ENCODE measurements at places on chromosomes 5 and 9. TPM values are rescaled to one million over a fixed set of nuclear protein-coding genes. Genes with fewer than 3 reads are reported as not detected.

LEAP2 gene
- total RNA-seq, result 1.1 TPM

GIN1 gene
- 8.1 TPM for total RNA-seq

PLAC8L1 gene
- total RNA-seq, result not detected

FRMD3 gene
- 0.12 TPM for total RNA-seq

RORB gene
- total RNA-seq, result not detected

PCDHA1 gene
- total RNA-seq, result 0.07 TPM

DNA sequence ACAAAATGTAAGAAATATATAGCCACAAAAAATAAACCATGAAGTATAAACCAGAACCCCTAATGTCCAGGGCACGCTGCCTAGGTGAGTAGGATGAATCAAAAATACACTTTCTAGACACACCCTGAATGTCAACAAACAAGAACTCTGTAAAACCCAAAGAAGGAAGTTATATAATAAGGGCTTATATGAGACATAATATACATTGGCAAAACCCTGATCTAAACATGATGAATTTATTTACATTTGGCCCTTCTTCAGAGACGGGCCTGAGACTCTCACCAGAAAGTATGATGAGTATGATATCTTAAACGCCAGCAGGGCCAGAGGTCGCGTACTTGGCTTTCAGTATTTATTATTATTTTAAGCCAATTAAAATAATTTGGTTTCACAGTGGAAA is 125.1 kb upstream of the FST start:
- H3K4me1 ChIP-seq, result no peaks in the 10 kb centered on the region
- no peaks in the 10 kb centered on the region for H3K36me3 ChIP-seq
- no peaks in the 10 kb centered on the region for H3K27me3 ChIP-seq
- no peak for DNase-seq

GRCh38 chr9:137190315-137190856 is 1.9 kb downstream of the SSNA1 start:
- peak overlapping the region; percentile 85 for H3K27ac ChIP-seq
- H3K4me3 ChIP-seq, result no peak overlapping the region
- H3K36me3 ChIP-seq, result peaks cover 3% of the 10 kb centered on the region
- no peaks in the 10 kb centered on the region for H3K27me3 ChIP-seq
- H3K4me1 ChIP-seq, result peaks cover 19% of the 10 kb centered on the region

DNA sequence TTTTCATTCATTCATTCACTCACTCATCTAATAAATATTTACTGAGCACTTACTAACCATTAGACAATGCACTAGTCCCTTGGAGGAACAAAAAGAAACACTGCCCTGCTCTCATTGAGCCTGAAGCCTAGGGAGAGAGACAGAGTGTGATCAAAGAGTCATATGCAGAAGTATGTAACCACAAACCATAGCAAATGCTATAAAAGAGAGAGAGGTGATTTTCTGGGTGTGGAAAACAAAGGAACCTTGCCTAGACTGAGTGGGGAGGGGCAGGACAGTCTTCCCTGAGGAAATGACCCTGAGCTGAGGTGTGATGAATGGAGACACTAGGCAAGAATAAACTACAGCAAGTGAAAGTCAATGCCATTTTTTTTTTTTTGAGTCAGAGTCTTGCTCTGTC is 10.8 kb upstream of the ADRA1B start:
- H3K27me3 ChIP-seq, result peaks cover 1% of the 10 kb centered on the region
- H3K36me3 ChIP-seq, result no peaks in the 10 kb centered on the region
- no peak overlapping the region for H3K4me3 ChIP-seq
- DNase-seq, result no peak
- H3K27ac ChIP-seq, result no peak overlapping the region

DNA sequence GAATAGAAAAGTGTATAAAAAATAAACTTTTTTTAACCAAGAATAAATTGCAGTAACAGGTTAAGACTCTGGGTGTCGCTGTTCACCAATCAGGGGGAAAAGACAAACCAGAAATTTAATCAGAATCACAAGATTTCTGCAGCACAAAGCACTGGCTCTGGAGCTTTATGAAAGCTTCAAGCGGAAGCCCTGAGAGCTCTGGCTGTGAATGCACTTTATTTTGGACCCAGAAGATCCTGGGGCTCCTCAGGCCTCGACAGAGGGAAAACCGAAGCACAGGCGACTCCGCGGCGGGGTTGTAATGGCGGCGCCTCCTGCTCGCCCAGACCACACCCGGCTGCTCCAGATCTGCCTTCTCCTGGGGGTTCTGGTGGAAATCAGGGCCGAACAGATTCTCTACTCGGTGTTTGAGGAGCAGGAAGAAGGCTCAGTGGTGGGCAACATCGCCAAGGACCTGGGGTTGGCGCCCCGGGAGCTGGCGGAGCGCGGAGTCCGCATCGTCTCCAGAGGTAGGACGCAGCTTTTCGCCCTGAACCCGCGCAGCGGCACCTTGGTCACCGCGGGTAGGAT is at the start of gene PCDHGA4:
PCDHGA4 (plus strand) TSS at position 122 of the 570 bp plus-strand sequence; CDS start at position 209, 87 bp downstream.
- H3K27ac ChIP-seq, result no peak within 1 kb of the TSS
- H3K36me3 ChIP-seq, result no peaks in the 10 kb centered on the region
- H3K4me1 ChIP-seq, result no peaks in the 10 kb centered on the region
- no peaks in the 10 kb centered on the region for H3K27me3 ChIP-seq
- no peak within 1 kb of the TSS for H3K4me3 ChIP-seq

GRCh38 chr9:98766586-98766985 is 29.8 kb downstream of the ANKS6 start:
- no peak overlapping the region for H3K4me3 ChIP-seq
- H3K36me3 ChIP-seq, result no peaks in the 10 kb centered on the region
- H3K4me1 ChIP-seq, result no peaks in the 10 kb centered on the region
- no peak for DNase-seq
- no peaks in the 10 kb centered on the region for H3K27me3 ChIP-seq
- H3K27ac ChIP-seq, result no peak overlapping the region

DNA sequence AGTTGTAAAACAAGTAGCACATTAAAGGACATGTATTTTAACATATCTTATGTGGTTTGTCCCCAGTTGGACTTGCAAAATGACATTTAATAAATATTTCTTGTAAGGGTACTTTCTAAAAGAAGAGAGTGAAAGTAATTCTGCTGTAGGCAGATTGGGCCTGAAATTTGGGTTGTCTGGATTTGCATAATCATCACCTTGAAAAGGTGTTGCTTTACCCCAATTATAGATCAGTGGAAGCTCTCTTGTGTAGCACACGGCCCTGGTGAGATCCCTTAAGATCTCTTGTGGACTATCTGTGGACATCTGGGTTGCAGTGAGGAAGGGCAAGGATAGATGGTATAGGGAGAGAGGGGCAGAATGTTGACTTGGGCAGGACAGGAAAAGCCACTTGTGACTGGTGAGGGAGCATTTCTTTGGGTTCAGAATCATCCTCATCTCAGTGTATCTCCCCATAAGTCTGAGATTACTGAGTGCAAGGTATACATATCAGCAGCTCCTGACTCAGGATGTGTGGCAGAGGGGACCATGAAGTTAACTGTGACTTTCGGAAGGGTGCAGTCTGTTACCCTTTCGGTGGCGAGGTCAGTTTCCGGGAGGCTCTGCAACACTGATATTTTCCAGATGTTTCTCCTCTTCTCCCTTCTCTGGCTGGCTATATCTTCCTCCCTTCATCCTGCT is 2.0 kb upstream of the TNFAIP8 start:
- no peak overlapping the region for H3K4me3 ChIP-seq
- H3K27ac ChIP-seq, result no peak overlapping the region
- H3K36me3 ChIP-seq, result no peaks in the 10 kb centered on the region
- no peaks in the 10 kb centered on the region for H3K27me3 ChIP-seq
- no peak for DNase-seq

GRCh38 chr9:115675834-115676233 is 477.8 kb upstream of the PAPPA start:
- no peak overlapping the region for H3K27ac ChIP-seq
- no peak for DNase-seq
- no peaks in the 10 kb centered on the region for H3K4me1 ChIP-seq
- no peaks in the 10 kb centered on the region for H3K36me3 ChIP-seq
- H3K27me3 ChIP-seq, result no peaks in the 10 kb centered on the region

DNA sequence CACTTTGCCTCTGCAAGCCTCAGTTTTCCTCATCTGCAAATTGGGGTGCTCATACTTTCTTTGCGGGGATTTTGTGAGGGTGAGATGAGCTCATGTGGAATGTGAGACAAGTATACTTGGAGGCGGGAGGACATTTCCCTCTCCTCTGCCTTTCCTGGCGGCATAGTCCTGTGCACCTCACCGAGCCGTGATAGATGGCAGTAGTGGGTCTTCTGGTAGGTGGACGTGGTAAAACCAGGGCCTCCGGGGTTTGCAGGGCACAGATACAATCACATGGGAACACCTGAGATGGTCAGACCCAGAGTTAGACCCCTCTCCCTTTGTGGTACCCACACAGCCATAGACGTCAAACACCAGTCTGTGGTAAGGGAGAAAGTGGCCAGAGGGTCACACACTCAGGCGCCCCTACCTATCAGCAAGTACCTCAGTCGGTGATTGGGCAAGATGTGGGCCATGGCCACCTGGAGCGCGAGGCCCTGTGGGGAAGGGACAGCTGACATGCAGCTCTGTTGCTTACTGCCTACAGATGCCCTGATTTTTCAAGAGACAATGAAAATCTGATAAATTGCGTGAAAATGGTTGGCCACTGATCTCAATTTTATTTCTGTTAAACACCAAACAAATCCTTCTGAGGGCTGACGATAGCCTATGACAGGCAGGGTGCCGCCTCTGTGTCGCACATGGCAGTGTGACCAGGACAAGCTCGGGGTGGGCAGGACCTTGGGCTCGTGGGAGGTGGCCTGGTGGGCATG is 9.9 kb downstream of the ERGIC1 start:
- DNase-seq, result no peak
- H3K27ac ChIP-seq, result peak overlapping the region; percentile 63
- H3K36me3 ChIP-seq, result no peaks in the 10 kb centered on the region
- H3K4me3 ChIP-seq, result no peak overlapping the region
- no peaks in the 10 kb centered on the region for H3K27me3 ChIP-seq

DNA sequence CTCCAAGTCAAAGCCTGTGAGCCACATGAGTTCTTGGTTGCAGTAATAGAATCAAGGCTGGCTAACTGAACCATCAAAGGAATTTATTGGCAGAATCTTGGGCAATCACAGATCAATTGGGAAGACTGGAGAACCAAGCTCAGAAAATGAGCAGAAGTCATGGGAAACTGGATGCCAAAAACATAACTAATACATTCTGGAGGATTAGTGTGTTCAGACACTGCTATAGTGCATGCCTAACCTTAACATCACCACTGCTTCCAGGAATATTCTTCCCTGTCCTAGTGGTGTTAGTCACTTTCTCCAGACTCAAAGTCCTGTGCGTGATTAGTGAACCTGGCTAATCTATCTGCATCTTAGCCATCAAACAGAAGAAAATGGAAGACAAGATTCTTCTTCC is 843.7 kb downstream of the EFNA5 start:
- no peaks in the 10 kb centered on the region for H3K36me3 ChIP-seq
- H3K4me1 ChIP-seq, result peaks cover 12% of the 10 kb centered on the region
- DNase-seq, result no peak
- H3K27me3 ChIP-seq, result no peaks in the 10 kb centered on the region
- no peak overlapping the region for H3K4me3 ChIP-seq

- no peak overlapping the region for H3K27ac ChIP-seq
- DNase-seq, result no peak
- H3K4me3 ChIP-seq, result no peak overlapping the region
- H3K27me3 ChIP-seq, result no peaks in the 10 kb centered on the region
Measured at GRCh38 chr9:113514061-113514460, 50.5 kb downstream of the RGS3 start.

DNA sequence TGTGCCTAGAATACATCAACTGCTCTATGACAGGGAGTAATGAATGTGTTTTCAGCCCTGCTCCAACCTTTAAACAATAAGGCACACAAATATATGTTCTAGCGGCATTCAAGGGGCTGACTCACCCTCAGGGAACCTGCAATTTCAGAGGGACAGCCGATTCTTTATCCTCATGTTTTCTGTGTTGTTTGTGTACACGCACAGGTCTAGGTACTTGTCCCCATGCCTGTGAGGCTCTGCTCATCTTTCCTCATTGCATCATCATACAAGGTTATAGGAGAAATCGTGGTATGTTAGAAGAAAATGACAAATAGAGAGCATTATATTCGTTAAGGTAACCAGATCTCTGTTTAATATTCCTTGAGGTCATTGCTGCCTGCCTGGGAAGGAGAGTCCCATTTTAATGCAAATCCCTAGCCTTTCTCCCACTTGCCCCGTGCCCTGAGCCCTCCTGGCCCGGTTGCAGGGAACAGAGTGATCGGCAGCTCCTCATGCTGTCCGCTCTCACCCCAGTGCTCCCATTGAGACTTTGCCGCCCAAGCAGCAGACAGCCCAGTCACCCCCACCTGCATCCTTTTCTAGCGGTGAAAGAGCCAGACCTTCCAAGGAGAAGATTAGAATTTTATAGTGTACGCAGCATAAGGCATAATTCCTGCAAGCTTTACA is 14.6 kb downstream of the MAP1B start:
- H3K4me1 ChIP-seq, result no peaks in the 10 kb centered on the region
- H3K36me3 ChIP-seq, result no peaks in the 10 kb centered on the region
- H3K27me3 ChIP-seq, result no peaks in the 10 kb centered on the region
- no peak overlapping the region for H3K27ac ChIP-seq
- no peak overlapping the region for H3K4me3 ChIP-seq

- no peak overlapping the region for H3K4me3 ChIP-seq
- no peaks in the 10 kb centered on the region for H3K27me3 ChIP-seq
- DNase-seq, result no peak
- H3K4me1 ChIP-seq, result no peaks in the 10 kb centered on the region
- no peak overlapping the region for H3K27ac ChIP-seq
Measured at GRCh38 chr5:127988146-127988760, 95.3 kb upstream of the SLC12A2 start.

DNA sequence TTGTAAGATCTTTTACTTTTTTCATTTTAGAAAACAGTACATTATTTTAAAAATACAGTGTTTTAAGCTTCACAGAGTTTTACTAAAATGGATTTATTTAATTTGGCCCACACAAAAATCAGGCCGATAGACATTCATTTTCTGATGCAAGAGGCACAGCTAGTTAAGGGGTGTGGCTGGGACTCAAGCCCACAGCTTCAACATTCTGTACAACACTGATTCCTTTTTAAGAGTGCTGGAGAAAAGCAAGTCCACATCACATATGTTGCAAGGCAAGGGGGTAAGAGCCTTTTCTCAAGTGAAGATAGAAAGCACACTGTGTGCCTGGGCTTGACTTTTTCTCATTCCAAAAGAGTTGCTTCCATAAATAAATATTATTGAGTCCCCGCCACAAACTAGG is 195.9 kb downstream of the RFK start:
- DNase-seq, result no peak
- no peak overlapping the region for H3K27ac ChIP-seq
- no peak overlapping the region for H3K4me3 ChIP-seq
- H3K27me3 ChIP-seq, result no peaks in the 10 kb centered on the region
- H3K36me3 ChIP-seq, result no peaks in the 10 kb centered on the region

GRCh38 chr5:78362220-78362619 is 1.8 kb downstream of the SCAMP1 start:
- no peaks in the 10 kb centered on the region for H3K27me3 ChIP-seq
- no peak overlapping the region for H3K4me3 ChIP-seq
- no peak for DNase-seq
- H3K36me3 ChIP-seq, result no peaks in the 10 kb centered on the region

- no peaks in the 10 kb centered on the region for H3K4me1 ChIP-seq
- no peak overlapping the region for H3K4me3 ChIP-seq
- no peaks in the 10 kb centered on the region for H3K36me3 ChIP-seq
- no peak overlapping the region for H3K27ac ChIP-seq
Measured at GRCh38 chr5:180704362-180704761, 35.5 kb downstream of the OR2Y1 start.

- no peak for DNase-seq
- H3K36me3 ChIP-seq, result no peaks in the 10 kb centered on the region
- no peaks in the 10 kb centered on the region for H3K27me3 ChIP-seq
- H3K27ac ChIP-seq, result no peak overlapping the region
- no peak overlapping the region for H3K4me3 ChIP-seq
- H3K4me1 ChIP-seq, result no peaks in the 10 kb centered on the region
Measured at GRCh38 chr9:20012232-20012631, 223.4 kb upstream of the SLC24A2 start.
